ENCODE measurements at places on chromosomes 16 and 17.

DNA sequence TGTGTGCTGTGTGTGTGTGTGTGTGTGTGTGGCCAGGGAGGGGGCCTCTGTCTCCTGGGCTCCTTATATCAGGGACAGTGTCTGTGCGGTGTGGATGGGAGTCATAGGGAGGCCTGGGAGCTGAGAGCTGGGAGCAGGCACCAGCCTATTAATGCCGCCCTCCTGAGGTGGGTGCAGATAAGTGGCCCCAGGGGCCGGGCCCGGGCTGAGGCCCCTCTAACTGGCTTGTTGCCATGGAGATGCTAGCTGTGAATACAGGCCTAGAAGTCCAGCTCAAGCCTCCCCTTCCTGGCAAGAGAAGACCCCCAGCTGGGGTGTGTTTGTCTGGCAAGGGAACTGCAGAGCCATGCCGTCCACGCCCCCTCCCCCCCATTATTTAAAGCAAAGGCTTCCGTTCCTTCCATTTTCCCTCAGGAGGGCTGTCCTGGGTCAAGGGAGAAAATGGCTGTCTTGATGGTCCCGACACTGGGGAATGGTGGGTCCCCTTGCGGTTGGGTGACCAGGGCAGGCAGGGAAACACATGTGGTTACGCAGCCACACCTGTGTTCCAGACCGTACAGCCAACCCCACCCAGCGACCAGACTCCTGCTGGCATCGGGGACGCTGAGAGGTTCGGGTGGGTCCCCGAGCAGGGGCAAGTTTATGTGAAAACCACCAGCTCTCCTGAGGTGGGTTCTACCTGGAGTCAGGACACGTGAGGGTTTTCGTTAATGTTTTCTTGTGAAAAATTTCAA is 141.1 kb downstream of the MRM1 start:
- DNase-seq: no peak

GRCh38 chr17:61537264-61537771 is 53.7 kb downstream of the NACA2 start:
- DNase-seq: no peak

DNA sequence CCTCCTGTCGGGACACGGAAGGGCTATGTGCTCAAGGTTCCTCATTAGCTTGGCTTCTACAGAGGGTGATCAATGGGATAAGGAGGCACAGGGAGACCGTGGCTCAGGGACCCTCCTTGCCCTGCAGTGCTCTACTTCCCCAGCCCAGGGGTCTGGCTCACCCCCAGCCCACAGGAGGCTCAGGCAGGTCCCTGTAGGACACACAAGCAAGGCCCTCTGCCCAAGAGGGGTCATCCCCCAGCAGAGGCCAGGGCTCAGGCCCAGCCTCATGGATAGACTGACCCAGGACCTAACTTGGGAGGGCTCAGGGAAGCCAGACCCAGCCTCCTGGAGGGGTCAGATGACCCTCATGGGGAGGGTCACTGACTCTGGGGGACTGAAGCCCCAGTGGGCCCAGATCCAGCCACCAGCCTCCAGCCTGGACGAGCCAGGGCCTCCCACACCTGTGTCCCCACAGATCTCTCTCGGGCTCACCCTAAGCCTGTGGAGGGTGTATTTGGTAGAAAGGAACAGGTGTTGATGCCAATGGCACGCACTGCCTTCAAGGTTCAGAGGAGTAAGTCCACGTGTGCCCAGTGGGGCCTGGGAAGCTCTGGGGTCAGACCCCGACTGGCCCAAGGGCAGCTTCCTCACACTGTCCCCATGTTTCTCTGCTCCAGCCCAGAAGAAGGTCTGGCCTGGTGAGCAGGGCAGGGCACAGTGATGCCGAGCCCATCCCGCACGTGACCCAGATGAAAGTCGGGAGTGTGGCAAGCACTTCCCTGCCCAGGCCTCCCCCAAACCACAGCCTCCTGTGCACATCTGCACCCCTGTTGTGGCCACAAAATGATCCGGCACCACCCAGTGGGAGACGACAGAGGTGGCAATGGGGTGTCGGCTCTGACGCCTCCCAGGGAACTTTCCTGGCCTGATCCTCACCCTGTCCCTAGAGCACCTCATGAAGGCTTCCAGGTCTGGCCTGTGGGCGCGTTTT is 10.9 kb upstream of the KRTAP17-1 start:
- no peak for DNase-seq

DNA sequence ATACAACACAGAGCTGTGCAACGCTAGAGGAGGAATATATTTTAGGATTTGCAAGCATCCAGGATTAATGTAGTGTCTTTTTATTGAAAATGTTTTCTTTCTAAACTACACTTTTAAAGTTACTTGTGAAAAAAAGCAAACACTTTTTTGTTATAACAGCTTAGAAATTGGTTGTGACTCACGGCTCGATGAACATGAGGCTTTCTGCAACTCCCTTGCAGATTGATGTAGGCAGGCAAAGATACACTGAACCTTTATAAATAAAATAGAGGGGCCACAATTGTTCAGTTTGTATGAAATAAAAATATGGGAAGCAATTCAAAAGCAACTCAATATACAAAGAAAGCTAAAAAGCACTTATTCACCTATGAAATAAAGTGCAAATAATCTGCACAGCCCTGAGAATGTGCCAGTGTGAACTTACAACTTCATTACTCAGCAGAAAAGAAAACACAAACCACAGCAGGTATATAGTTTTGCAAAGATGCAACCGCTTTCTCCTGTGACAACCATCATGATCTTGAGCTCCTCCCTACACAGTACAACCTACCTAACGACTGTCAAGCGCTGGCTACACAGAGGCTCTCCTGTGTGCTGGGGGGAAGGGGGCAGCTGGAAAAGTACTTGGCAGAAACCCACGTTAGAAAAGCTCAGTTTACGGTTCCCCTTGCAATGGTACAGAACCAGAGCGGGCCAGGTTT is 948 bp downstream of the LUC7L start:
- DNase-seq: no peak

GRCh38 chr16:66954097-66954659 is 6.9 kb upstream of the CES3 start:
- peak; percentile 50 for DNase-seq

DNA sequence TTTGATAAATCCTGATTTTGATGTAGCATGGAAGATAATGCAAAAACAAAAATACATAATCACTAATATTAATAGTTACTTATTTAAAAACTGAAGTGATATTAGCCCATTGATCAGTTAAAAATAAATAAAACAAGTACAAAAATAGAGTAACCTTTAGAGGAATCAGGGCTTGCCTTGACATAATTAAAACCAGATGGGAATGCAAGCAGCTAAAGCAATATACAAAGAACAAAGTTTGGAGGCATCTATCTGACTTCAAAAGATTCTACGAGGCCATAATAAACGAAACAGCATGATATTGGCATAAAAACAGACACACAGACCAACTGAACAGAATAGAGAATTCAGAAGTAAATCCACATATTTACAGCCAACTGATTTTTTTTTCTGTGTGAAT is 15.0 kb upstream of the HEATR3 start:
- DNase-seq: no peak

GRCh38 chr16:49016461-49016860 is 265.2 kb downstream of the CBLN1 start:
- DNase-seq: no peak

DNA sequence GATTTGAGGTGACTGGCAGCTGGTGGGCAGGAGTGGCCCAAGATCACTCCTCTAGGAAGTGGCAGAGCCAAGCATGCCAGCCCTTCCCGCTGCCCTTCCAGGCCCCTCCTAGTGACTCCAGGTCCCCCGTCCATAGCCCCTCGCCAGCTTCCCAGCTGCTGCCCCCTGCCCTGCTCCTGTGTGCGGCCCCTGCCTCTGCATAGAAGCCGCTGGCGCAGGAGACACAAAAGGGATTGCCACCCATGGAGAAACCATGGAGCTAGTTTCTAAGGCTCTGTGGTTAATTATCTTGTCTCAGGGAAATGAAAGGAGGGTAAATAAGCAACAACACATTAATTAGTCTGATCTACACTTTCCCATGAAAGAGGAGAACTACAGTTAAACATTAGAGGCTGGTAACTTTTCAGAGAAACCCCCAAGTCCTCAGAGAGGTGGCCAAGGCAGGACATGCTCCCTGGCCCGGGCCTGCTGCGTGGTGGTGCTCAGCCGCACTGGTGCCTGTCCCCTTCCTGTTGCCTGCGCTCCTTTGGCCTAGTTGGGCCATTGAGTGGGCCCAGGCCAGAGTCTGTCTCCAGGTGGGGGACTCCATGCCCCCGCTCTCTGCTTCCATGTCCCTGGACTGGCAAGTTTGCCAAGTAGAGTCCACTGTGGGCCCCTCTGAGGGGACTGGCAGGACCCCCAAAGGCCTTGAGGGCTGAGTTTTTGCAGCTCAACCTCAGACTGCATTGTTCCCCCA is 65.2 kb downstream of the PRMT7 start:
- no peak for DNase-seq

DNA sequence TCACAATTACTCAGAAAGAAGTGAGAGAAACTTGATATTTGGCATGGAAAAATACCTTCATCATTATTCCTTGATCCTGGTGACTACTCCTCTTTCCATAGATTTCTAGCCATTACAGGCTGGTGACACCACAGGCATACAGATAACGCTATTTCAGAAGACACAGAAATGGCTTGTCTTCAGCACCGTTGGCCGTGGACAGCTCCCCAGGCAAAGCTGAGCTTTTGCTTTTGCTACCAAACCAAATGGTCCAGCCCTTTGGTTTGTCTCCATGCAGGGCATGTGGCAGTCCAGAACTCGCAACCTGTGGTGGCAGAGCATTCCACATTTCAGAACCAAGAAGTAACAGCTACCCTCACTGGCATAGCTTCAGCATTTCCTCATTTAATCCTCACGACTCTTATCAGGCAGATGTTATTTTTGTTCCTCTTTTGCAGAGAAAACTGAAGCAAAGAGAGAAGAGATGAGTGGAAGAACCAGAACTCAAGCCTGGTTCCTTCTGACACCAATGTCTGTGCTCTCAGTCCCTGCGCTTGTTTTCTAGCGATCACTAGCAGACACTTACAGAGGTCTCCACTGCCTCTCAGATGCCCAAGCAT is 55.5 kb downstream of the HS3ST4 start:
- no peak for DNase-seq

- no peak for DNase-seq
Measured at GRCh38 chr16:68197250-68197649, 38.7 kb downstream of the ESRP2 start.

GRCh38 chr17:52027081-52027480 is 131.4 kb downstream of the CA10 start:
- no peak for DNase-seq

DNA sequence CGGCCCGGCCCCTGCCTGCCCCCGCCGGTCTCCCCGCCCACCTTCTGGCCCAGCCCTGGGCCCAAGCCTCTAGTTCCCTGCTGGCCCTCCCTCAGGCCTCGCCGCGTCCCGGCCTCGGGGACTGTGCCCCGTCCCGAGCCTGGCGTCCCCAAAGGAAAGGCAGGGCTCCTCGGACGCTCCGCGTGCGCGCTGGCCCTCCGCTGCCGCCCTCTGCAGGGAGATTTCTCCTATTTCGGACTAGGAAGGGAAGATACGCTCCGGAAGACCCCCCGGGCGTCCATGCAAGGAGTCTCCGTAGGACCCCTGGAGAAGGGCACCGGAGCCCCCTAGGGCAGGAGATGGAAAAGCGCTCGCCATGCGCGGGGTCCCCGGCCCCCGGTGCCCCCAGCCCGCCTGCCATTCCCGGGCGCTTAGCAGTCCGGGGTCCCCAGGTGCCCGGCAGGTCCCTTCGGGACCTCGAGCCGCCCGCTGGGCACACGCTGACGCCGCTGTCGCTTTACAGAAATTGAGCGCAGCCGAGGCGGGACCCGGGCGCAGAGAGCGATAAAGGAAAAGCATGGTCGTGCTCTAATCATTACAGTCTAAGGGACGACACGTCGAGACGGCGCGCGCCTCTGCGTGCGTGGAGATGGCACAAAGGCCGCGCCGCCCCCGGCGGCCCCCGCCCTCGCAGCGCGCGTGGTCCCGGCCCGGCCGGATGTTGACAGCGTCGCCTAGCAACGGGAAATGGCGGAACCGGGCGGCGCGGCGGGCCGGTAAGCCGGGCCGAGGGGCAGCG is at the start of gene CCDC40:
Gene CCDC40, plus strand, starts transcription at position 706 of the 778 bp plus-strand sequence. Its CDS starts 21 bp downstream, at position 727.
- DNase-seq: peak; percentile 59

DNA sequence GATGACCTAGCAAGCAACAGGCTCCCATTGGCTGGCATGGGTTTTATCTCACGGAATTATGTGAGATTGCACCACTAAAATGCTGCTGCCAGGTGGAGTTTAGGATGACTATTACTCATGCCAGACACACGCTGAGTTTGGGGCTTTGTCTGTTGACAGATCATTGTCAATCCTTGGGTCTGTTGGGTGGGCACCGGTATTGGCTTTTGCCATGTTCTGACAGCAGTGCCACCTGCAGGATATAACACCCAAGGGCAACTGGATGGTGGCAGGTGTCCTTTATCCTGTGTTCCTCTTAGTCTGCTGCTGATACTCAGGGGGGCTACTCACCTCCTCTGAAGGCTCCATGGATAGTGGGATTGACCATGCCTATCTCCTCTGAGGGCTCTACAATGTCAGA is 221.6 kb upstream of the DYNLRB2 start:
- DNase-seq: no peak

GRCh38 chr17:74108126-74108705 is 95.3 kb upstream of the RPL38 start:
- no peak for DNase-seq
